GM12891 (cell line): ENCODE measurements at places on chromosomes 13 and 19.

DNA sequence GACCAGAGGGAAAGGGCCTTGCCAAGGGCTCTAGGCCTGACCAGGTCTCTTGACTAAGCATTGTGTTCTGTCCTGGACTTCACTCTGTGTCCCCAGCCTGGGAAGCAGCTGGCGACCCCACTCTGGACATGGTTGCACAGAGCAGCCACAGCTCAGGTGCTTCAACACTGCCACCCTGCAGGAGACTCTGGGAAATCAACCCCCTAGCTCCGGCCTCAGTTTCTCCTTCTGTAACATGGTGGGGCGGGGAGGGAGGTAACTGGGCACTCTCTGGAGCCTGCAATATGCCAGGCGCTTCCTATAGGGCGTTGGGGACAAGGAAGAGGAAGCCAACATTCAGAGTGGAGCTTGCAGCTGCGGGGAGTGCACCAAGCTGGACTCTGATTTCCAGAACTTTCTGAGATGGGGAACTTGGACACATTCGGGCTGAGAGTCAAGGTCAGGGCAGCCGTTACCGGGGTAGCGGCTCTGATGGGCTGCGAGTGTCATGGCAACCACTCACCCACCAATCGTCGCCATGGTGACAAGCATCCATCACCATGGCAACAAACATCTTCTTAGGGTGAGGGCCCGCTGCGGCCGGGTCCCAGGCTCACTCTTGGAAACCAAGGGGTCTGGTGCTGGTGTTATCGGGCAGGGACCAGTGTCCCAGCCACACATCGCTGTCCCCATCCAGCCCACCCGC is 12.8 kb downstream of the F2RL3 start:
- DNase-seq, result no peak

GRCh38 chr19:13404236-13404635 is 102.0 kb downstream of the CACNA1A start:
- DNase-seq, result no peak

DNA sequence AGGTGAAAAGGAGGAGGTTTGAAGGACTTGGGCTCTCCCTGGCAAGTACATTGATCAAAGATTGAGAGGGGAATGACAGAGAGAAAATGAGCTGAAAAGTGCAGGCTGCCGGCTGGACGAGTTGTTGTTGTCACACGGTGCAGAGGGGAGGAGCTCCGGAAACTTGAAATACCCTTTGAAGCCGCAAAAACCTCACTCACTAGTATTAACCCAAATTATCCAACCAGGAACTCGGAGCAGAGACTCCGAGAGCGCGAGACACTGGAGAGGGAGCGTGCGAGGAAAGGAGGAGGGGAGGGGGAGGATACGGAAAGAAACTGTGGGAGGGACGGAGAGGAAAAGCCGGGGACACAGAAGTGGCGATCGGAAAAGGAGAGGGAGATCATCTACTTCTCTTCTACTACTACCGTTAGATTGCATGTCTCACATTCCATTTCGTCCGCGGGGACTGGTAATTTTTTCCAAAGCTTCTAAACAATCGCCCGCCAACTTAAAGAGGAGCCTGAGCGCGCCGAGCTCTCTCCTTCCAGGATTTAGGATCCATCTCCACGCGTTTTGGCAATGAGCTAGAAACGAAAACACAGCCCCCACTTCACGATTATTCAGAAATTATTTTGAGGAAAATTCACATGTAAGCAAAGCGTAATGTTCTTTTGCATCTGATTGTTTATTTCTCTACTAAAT is at the start of gene DACH1:
Gene DACH1 (minus strand): TSS at position 74 of the 684 bp plus-strand sequence.
- peak; percentile 26 for DNase-seq

DNA sequence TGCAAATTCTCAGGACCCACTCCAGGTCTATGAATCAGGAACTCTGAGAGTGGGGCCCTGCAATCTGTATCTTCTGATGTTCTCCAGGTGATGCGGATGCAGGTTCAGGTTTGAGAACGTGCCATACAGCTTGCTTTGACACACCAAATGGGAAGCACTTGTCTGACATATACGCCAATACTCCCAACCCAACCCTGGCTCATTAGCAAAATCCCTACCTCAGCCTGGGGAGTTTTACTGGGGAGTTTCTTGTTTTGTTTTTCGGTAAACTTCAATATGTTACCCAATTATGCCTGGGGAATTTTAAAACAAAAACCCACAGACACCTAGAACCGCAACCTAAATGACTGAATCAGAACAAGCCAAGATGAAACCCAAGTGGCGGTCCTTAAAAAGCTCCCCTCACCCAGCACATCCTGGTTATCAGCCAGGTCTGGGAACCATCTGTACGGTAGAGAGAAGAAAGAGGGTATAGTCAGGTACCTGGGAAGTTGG is 41.2 kb downstream of the ABCC4 start:
- no peak for DNase-seq

- DNase-seq, result no peak
These were observed 226.4 kb downstream of the COG6 start for GRCh38 chr13:39881887-39882286.
